Mesenteric fat pad (tissue), 1 donor: ENCODE measurements at places on chromosomes 13 and 19.

GRCh38 chr19:49391581-49392399 is 3.7 kb downstream of the KASH5 start:
- no peak for DNase-seq

DNA sequence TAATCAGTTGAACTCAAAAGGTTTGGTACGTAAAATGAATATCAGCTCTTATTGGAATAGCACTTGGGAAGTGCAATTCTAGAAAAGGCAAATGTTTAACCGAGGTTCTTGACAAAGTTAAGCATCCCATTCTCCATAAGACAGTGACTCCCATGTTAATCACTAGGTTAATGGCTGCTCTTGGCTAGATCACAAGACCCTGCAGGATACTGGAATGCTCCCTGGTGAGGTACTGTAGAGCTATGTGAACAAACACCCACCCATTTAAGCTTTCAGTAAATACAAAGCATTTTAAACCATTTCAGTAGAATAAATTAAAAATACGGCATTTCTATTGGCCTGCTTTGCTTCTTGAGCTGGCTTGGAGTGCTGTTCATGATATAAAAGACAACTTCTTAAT is 56.5 kb downstream of the TDRD3 start:
- no peak for DNase-seq

- DNase-seq, result no peak
Measured at GRCh38 chr19:40216777-40217026, 1.5 kb downstream of the TTC9B start.

DNA sequence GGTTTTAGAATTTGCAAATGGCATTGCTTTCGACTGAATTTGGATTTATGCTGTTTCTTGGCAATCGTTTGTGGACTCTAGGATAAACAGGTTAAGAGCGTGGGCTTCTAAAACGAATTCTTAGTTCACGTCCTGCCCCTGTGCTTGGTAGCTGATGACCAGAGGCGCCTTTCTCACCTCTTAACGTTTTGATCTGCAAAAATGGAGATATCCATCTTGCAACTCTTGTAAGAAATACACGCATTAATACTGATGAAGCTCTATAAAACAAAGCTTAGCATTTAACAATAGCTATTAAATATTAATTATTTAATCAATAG is 580 bp upstream of the KATNAL1 start:
- DNase-seq, result no peak

DNA sequence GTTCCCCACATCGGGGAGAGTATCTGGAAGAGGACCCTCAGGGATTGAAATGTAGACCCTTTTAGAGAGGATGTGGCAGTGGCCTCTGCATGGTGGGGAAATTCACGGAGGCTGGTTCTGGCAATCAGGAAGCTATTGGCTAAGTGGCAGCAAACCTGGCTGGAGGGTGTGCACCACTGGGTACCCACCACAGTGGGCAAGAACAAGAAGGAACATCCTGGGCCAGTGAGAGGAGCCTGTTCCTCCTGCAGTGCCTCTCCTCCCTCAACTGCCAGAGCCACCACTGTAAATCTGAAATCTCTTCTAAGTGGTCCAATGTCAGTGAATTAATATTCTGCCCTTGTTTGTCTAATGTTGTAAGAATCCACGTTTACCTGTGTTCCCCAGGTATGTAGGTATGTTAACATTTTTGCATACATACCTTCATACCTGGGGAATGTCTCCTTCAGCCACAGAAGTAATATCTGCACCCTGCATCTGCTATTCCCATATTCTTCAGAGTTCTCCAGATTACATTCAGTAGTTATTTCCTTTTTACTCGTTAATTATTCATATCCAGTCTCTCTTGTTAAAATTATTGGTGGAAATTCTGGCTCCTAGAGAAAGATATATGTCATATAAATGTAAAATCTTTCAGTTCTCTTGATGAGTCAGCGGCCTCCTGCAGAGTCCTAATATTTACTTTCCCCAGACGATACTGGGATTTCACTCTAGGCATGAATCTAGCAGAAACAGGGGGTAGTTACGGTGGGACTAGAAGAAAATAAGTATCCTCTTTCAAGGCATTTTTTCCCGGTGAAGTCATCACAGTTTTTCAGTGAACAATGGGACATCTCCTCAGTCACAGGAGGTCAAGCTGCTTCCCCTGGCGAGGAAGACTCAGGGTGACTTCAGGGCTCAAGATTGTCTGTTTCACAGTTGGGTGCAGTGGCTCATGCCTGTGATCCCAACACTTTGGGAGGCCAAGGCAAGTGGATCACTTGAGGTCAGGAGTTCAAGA is 148.3 kb downstream of the MYO16 start:
- DNase-seq, result no peak

- DNase-seq, result no peak
Measured at GRCh38 chr19:3112375-3113099, 18.4 kb downstream of the GNA11 start.

DNA sequence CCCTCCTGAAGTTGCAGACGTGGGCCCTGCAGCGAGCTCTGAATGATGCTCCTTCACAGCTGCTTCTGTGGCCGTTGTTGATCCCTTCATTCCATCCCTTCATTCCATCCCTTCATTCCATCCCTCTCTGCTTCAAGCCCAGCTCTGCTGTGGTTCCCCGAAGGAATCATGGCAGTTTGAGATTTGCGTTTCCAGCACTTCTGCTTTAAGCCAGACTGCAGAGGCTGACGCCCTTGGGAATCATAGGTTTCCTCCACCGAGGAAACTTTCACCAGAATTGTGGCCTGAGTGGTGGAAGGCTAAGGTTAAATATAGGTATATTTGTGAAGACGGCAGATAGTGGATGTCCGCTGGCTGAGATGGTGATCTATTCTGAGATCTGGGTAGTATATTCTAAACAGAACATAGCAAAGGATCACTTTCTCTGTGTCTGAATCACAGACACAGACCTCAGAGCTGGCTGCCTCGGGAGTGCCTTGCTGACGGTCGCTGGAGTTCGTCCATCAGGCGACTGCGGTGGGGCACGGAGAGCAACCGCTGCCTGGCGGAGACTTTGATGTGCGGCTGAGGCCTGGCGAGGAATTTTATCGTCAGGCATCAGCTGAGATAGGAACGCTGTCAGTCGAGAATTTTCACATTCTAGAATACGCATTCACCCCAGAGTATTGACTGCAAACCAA is 42.8 kb upstream of the DCUN1D2 start:
- peak; percentile 88 for DNase-seq

- no peak for DNase-seq
Measured at GRCh38 chr13:92547266-92547665, 679.3 kb upstream of the GPC6 start.

DNA sequence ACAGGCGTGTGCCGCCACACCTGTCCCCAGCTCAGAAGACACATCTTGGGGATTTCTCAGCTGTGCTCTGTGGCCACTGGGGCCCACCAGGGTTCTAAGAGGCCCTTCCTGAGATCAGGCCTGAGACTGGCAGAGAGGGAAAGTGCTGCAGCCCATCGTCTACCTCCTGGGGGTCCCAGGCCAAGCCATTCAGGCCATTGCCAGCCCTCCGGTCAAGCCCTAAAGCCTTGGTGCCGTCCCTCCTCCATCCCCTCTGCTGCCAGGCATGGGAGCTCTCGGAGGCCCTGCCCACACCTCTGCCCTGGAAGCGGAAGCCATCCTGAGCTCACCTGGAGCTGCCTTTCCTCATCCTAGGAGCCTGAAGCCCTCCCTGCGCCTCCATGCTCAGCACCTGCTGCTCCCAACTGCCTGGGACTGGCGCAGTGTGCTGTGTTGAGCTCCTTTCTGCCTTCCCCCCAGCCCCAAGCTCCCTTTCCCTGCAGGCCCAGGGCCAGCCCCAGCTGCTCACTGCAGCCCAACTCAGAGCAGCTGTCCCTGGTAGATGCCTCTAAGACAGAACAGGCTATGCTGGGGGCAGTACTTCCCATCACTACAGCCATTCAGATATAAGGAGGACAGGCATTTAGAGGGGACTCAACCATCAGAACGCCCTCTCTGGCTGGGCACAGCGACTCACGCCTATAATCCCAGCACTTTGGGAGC is 2.9 kb downstream of the SLC7A9 start:
- DNase-seq, result peak; percentile 75

- no peak for DNase-seq
Measured at GRCh38 chr13:43597599-43597945, 189.2 kb downstream of the ENOX1 start.

GRCh38 chr13:33512880-33513554 is 227.5 kb upstream of the STARD13 start:
- DNase-seq, result no peak

DNA sequence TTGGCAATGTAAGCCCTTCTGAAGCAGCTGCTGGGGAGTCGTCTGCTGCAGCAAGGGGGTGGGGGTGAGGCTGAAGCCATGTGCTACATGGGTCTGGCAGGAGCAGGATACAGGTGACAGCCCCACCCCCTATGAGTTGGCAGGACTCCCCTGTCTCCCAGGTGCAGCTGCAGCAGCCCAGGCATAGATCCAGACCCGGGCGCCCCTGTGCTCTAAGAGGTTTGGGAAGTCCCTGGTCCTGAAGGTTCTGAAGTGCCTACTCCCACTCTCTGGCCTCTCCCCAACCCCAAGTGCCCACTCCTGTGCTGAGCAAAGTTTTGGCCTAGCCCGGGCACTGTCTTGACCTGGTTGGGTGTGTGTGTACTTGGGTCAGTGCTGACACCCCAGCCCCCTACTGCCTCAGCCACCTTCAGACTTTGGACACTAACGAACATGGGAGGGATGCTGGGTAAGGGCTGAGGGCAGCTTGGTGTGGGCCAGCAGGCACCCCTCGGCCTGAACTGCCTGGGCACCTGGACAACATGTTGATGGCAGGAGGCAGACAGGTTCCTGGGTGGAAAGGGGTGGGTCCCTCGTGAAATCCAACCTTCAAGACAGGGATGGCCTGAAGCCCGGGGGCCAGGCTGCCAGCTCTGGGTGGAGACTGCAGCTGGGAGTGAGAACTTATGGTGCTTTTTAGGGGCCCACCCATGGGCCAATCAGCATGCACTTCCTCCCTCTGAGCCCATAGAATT is 54.1 kb upstream of the SLITRK6 start:
- no peak for DNase-seq

DNA sequence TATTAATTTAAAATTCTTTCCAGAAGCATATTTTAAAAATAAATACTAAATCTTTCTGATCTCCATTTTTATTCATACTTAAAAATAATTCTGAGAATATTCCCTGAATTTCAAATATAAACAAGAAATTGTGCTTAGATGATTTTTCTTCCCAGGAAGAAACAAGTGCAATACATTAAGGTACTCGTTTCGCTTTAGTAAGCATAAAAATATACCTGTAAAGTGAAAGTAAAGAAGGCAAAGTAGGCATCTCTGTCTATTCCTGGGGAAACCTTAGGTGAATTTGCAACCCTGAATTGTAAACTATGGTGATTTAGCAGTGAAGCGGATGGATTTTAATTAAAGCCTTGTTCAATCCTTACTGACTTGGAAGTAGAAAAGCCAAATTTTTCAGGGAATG is 354.2 kb downstream of the DIAPH3 start:
- DNase-seq, result no peak

DNA sequence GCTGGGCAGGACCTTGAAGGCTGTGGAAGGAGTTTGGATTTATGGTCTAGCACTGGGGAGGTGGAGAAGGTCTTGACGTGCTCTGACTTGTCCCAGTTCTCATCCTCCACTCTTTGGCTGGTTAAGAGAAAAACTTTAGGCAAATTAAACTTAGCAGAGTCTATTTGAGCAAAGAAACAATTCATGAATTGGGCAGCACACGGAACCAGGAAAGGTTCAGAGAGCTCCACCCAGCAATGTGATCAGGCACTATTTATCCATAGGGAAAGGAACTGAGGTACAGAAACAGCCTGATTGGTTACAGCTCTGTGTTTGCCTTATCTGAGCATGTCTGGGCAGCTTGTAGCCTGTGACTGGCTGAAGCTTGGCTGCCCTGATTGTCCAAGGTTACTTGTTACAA is 45.4 kb upstream of the CYP2B6 start:
- DNase-seq, result no peak

GRCh38 chr19:12664406-12665280 is 1.9 kb downstream of the MAN2B1 start:
- no peak for DNase-seq

GRCh38 chr13:106657104-106657503 is 89.2 kb upstream of the ARGLU1 start:
- no peak for DNase-seq

- no peak for DNase-seq
Measured at GRCh38 chr19:23561341-23561740, 125.7 kb downstream of the ZNF675 start.

DNA sequence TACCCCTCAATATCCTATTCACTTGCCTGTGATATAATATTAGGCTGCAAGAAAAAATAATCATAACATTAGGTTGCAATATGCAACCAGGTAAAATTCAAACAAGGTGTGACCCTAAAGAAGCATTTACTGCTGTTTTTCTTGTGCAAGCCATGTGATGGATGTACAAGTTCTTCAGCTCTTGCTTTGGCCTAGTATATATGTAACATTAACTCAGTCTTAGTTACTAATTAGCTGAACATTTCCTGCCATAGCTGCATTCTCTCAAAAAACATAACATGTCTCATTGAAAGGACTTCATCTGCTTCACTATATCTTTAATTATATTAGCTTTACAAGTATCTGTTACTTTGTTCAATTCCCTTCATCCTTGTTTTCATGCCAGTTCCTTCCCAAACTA is 406.8 kb upstream of the HTR2A start:
- DNase-seq, result no peak

GRCh38 chr13:112806739-112807652 is 117.2 kb downstream of the ATP11A start:
- peak; percentile 74 for DNase-seq

DNA sequence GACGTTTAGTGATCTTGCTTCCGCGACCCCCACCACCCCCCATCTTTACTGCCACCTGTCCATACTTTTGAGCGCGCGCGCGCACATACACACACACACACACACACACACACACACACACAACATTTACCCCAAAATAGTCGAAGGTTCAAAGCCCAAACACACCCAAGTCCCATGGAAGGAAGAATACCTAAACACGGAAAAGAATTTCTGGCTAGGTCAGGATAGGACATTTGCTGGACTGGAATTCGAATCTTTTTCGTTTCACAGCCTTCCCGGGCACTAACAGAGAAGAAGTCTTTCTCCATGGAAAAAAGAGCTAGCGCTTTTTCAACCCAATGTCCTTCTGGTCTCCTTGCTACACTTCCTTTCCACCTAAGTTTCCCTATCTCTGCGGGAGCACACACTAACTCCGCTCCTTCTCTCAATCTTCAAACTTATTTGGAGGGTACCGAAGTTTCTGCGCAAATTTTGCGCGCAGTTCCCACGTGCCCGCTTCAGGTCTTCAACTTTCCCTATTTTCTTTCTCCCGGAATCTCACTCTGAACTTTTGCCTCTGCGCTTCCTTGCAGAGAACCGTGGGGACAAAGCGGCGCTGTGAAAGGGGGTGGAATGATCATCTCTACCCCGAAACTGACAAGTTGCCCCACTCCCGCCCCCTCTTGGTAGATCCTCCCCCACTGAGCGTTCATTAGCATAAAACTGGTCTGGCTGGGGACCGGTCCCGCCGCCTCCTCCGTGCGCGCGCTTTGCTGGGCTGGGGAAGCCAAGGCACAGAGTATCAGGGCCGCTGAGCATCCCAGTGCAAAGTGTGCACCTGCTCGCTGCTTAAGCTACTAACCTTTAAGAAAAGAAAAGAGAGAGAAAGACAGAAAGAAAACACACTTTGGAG is 2.7 kb downstream of the DACH1 start:
- no peak for DNase-seq
